ENCODE measurements at places on chromosomes 13 and 19. TPM values are rescaled to one million over a fixed set of nuclear protein-coding genes. Genes with fewer than 3 reads are reported as not detected.

Gene FFAR1
- total RNA-seq, result 0.54 TPM

Gene CYP4F12
- total RNA-seq, result 0.61 TPM

Gene VAV1
- total RNA-seq, result 110 TPM

Gene NOVA2
- total RNA-seq, result 0.03 TPM

Gene SHISA2
- 0.13 TPM for total RNA-seq

Gene SYT3
- total RNA-seq, result not detected

Gene TEKTIP1
- total RNA-seq, result 4.0 TPM

Gene ASF1B
- 73.7 TPM for total RNA-seq

Gene GSX1
- not detected for total RNA-seq

DNA sequence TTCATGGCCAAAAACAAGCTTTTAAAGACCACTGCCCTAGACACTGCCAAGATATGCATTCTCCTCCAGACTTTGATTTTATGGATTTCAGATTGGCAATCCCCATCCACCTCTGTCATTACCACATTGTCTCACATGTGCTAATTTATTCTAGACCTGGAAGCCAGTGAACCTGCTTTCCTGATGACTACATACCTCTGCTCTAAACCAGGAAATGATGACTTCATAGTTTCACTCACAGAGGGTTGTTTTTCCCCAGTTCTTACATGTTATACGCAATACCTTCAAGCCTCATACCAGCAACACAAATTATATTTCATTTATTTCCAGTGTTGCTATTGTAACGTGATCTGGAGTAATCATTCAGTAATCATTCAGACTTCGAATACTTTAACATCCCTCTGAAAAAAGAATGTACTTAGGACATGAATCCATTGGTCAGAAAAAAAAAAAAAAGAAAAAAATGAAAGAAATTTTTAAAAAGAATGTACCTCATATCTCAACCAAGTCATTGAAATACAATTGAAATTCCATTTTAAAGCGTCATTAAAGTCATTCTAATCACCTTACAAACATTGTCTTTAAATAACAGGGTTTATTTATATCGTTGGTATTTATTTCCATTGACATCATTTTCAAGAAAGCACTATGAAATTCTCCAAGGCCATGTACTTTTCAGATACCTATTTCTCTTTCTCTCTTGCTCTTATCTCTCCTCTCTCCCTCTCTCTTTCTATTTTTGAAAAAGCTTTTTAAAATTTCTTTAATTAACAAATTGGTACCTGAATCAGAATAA is 33.4 kb upstream of the KLF5 start:
- no peaks in the 10 kb centered on the region for H3K4me1 ChIP-seq
- peaks cover 5% of the 10 kb centered on the region for H3K36me3 ChIP-seq
- no peak overlapping the region for H3K27ac ChIP-seq
- ATAC-seq, result peak; percentile 97
- no peaks in the 10 kb centered on the region for H3K27me3 ChIP-seq
- H3K4me3 ChIP-seq, result no peak overlapping the region

- peak overlapping the region; percentile 71 for H3K4me3 ChIP-seq
- H3K36me3 ChIP-seq, result no peaks in the 10 kb centered on the region
- H3K27me3 ChIP-seq, result no peaks in the 10 kb centered on the region
These were observed 130.5 kb downstream of the LMO7 start for GRCh38 chr13:75766636-75767035.

- no peak for ATAC-seq
- H3K36me3 ChIP-seq, result no peaks in the 10 kb centered on the region
- H3K4me1 ChIP-seq, result no peaks in the 10 kb centered on the region
- peaks cover 6% of the 10 kb centered on the region for H3K27me3 ChIP-seq
- H3K4me3 ChIP-seq, result no peak overlapping the region
These were observed 100.3 kb downstream of the ITGBL1 start for GRCh38 chr13:101552786-101553185.

DNA sequence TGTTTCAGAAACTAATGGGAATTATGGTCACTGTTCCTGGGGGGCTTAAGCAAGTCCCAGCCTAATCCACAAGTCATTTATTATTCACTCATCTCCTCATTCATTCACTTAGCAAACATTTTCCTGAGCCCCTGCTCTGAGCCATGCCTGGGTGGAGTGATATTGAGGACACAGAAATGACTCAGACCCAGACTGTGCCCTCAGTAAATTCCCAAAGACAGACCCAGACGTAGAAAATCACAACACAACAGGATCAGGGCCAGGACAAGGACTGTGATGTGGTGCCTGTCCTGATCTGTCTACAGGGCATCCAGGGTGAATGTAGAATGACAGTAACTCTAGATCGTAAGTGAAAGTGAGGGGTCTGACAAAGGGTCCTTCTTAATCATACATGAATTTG is 7.0 kb upstream of the SPACA6 start:
- H3K27me3 ChIP-seq, result no peaks in the 10 kb centered on the region
- no peak for ATAC-seq
- no peak overlapping the region for H3K27ac ChIP-seq
- H3K4me1 ChIP-seq, result peaks cover 7% of the 10 kb centered on the region
- peaks cover 11% of the 10 kb centered on the region for H3K36me3 ChIP-seq
- H3K4me3 ChIP-seq, result no peak overlapping the region

- no peak overlapping the region for H3K4me3 ChIP-seq
- H3K27me3 ChIP-seq, result peaks cover 1% of the 10 kb centered on the region
- no peak overlapping the region for H3K27ac ChIP-seq
- H3K36me3 ChIP-seq, result no peaks in the 10 kb centered on the region
- no peaks in the 10 kb centered on the region for H3K4me1 ChIP-seq
- no peak for ATAC-seq
These were observed 40.6 kb upstream of the TSHZ3 start for GRCh38 chr19:31389874-31390273.

DNA sequence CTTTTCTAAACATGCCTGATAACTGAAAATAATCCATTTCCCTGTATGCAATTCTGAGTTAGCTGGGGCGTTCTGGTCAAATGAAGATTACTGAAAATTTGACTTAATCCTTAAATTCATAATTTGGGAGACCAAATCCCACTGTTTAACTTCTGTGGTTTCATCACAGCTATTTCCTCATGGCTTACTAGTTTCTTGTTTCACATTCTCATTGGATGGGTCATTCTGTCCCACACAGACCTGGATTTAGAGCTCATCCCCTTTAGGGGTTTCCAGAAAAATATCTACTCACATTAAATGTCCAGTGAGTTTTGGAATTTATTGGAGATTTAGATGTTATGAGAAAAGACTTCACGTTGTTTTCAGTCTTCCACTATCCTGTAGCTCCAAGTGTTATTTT is 709.3 kb upstream of the KLHL1 start:
- no peaks in the 10 kb centered on the region for H3K27me3 ChIP-seq
- no peak for ATAC-seq
- no peaks in the 10 kb centered on the region for H3K36me3 ChIP-seq

- H3K27ac ChIP-seq, result no peak overlapping the region
- H3K4me3 ChIP-seq, result no peak overlapping the region
- H3K4me1 ChIP-seq, result no peaks in the 10 kb centered on the region
- no peak for ATAC-seq
- H3K27me3 ChIP-seq, result peaks cover 14% of the 10 kb centered on the region
These were observed 362.8 kb downstream of the NALCN start for GRCh38 chr13:101053301-101054093.

DNA sequence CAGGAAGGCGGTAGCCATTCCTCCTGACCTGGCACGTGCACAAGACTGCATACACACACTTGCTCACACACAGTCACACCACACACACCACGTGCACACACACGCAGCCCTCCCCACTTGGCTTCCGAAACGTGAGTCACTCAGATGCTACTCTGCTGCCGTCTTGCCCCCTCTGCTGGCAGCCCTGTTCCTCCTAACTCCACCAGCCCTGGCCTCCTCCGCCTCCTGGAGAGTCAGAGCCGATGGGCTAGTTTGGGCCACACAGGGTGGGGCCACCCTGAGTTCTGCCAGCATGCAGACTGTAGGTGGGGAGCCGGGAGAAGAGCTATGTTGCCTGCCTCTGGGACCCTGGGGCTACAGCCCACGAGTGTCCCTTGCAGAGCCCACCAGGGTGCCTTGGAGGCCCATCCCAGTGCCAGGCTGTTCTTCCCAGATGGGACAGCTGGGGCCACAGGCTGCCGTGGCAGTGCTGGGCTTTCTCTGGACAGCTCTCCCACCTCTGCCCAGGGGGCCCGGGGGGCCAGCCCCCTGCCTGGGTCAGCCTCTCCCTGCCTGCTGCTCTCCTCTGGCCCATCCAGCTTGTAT is 12.1 kb downstream of the PIN1 start:
- H3K27me3 ChIP-seq, result no peaks in the 10 kb centered on the region
- peak; percentile 80 for ATAC-seq
- H3K4me3 ChIP-seq, result no peak overlapping the region
- H3K4me1 ChIP-seq, result peaks cover 4% of the 10 kb centered on the region
- H3K27ac ChIP-seq, result peak overlapping the region; percentile 66

DNA sequence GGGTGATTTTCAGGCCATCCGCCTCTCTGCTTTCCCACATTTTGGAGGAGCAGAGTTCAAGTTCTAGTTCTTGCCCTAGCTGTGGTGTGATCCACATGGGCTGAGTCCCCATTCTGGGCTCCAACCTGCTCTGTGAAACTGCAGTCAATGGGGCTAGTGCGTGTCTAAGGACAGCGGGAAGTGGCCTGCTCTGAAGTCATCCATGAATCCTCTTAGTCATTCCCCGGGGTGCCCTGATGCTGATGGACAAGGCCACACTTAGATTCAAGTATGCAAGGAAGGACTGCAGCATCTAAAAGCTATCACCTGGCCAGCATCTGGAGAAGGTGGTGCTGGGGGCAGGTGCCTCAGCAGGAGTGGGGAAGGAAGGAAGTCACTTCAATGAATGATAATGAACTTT is 94.6 kb downstream of the TSHZ3 start:
- peaks cover 5% of the 10 kb centered on the region for H3K4me1 ChIP-seq
- ATAC-seq, result no peak
- H3K27me3 ChIP-seq, result no peaks in the 10 kb centered on the region
- no peak overlapping the region for H3K27ac ChIP-seq

DNA sequence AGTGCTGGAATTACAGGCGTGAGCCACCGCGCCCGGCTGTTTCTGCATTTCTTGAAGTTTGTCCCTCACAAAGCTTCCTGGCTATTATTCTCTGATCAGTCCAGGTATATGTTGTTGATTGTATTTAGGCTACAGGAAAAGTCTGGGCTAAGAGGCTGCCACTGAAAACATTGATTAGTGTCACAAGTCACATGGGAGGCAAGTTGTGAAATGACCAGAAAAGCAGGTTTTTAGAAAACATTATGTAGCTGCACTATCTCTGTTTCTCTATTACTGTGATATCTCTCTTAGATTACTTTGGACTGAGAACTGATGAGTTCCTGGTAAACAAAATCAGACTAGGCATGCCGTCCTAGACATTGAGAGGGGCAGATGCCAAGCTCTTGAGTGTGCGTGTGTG is 16.0 kb upstream of the ZDHHC20 start:
- H3K27ac ChIP-seq, result no peak overlapping the region
- H3K4me1 ChIP-seq, result peaks cover 5% of the 10 kb centered on the region
- H3K27me3 ChIP-seq, result no peaks in the 10 kb centered on the region
- ATAC-seq, result no peak

DNA sequence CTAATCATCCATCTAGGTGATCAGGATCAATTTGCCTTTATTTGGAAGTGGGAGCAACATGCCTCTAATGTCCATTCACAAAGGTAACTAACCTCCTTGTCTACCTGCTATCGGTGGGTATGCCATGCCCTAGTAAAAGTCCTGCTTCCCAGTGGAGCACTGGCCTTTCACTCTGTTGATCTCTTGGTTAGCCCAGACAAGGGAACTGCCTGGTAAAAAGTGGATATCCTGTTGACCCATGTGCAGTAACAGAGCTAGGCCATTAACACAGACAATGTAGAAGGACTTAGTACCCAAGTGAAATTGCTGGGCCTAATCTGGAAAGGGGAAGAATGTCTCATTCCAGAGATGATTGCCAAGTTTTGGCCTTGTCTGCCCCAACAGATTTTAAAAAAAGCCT is 171.5 kb upstream of the CSNK1A1L start:
- no peak overlapping the region for H3K4me3 ChIP-seq
- H3K27me3 ChIP-seq, result no peaks in the 10 kb centered on the region
- no peaks in the 10 kb centered on the region for H3K4me1 ChIP-seq
- no peak overlapping the region for H3K27ac ChIP-seq

DNA sequence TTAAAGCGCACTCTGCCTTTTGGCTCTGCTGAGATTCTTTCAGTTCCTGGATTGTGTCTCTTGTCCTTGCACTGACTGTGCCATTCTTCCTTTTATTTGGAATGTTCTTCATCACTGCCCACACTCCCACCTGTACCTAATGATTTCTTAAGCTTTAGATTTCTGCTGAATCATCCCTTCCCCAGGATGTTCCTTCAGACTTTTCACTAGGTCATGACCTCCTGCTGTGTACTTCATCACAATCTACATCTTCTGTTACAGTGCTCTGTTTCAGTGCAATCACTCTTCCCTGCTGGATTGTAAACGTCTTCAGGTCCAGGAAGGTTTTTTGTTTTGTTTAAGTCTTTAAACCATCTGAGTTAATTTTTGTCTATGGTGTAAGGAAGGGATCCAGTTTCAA is 281.0 kb downstream of the ATP8A2 start:
- no peaks in the 10 kb centered on the region for H3K4me1 ChIP-seq
- H3K27ac ChIP-seq, result no peak overlapping the region
- H3K27me3 ChIP-seq, result peaks cover 11% of the 10 kb centered on the region
- no peak overlapping the region for H3K4me3 ChIP-seq
- no peaks in the 10 kb centered on the region for H3K36me3 ChIP-seq
- ATAC-seq, result no peak

- no peak overlapping the region for H3K4me3 ChIP-seq
- no peak for ATAC-seq
- no peaks in the 10 kb centered on the region for H3K4me1 ChIP-seq
- H3K27me3 ChIP-seq, result no peaks in the 10 kb centered on the region
- no peaks in the 10 kb centered on the region for H3K36me3 ChIP-seq
These were observed 86.5 kb downstream of the RFC3 start for GRCh38 chr13:33904431-33904830.

- ATAC-seq, result no peak
- peak overlapping the region; percentile 97 for H3K27ac ChIP-seq
- H3K27me3 ChIP-seq, result no peaks in the 10 kb centered on the region
- H3K36me3 ChIP-seq, result peaks cover 14% of the 10 kb centered on the region
- H3K4me1 ChIP-seq, result peaks cover 6% of the 10 kb centered on the region
These were observed 1.6 kb downstream of the DNM2 start for GRCh38 chr19:10719466-10719961.

DNA sequence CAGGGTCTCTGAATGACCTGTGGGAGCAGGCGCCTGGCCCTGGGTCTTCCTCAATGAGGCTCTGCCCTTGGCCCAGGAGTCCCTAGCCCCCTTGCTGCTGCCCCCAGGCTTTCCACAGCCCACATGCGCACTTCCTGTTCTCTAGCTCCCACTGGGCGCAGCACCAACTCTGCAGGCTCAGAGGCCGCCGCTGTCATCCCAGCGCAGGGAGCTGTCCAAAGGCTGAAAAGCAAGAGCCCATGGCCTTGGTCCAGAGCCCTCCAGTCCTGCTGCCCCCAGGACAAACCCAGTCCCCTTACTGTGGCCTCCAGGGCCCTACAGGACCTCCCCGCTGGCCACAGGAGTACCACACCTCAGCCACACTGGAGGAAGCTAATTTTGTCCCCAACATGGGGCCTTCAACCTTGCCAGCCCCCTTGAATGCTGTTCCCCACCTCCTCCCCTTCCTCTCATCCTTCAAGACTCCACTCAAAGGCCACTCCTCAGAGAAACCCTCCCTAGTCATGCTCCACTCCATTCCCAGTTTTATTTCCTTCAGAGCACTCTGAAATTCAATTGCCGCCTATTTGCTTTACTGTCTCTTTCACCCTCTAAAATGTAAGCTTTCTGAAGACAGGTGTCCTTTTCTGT is 8.0 kb upstream of the POU2F2 start:
- no peaks in the 10 kb centered on the region for H3K4me1 ChIP-seq
- H3K27me3 ChIP-seq, result no peaks in the 10 kb centered on the region
- peaks cover 11% of the 10 kb centered on the region for H3K36me3 ChIP-seq
- ATAC-seq, result no peak
- H3K27ac ChIP-seq, result peak overlapping the region; percentile 20

GRCh38 chr13:109204252-109204651 is 574.8 kb downstream of the MYO16 start:
- H3K4me3 ChIP-seq, result no peak overlapping the region
- no peak for ATAC-seq
- H3K27ac ChIP-seq, result no peak overlapping the region
- no peaks in the 10 kb centered on the region for H3K4me1 ChIP-seq

Measured in activated T-helper 17 cell treated with anti-CD3 and anti-CD28 coated beads, Interleukin-2, amount 50 U/mL, for 72 hours (primary cell).